ENCODE measurements at places on chromosomes 1 and 21.

- no peak for DNase-seq
These were observed 4.2 kb upstream of the COL6A1 start for GRCh38 chr21:45977396-45977795.

- no peak for DNase-seq
These were observed 752 bp downstream of the RGS18 start for GRCh38 chr1:192159014-192159413.

DNA sequence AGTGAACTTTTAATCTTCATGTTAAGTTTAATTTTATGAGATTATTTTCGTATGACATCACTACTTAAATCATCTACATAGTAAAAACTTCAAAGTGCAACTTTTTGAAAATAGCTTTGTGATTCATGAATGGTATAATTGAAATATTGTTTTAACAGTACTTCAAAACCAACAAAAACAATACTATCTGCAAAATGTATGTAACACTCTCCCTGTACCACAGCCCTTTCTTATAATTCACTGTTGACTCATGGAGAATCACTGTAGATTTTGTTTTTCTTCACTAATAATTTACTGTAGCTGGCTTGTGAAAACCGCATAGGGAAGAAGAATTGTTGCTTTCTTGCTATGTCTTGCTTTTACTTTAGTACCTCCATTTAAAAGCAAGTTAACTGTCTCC lies 301.4 kb upstream of the ADAMTS5 start:
- no peak for DNase-seq

- DNase-seq = no peak
These were observed 562.0 kb downstream of the PLPP3 start for GRCh38 chr1:56017336-56017735.

DNA sequence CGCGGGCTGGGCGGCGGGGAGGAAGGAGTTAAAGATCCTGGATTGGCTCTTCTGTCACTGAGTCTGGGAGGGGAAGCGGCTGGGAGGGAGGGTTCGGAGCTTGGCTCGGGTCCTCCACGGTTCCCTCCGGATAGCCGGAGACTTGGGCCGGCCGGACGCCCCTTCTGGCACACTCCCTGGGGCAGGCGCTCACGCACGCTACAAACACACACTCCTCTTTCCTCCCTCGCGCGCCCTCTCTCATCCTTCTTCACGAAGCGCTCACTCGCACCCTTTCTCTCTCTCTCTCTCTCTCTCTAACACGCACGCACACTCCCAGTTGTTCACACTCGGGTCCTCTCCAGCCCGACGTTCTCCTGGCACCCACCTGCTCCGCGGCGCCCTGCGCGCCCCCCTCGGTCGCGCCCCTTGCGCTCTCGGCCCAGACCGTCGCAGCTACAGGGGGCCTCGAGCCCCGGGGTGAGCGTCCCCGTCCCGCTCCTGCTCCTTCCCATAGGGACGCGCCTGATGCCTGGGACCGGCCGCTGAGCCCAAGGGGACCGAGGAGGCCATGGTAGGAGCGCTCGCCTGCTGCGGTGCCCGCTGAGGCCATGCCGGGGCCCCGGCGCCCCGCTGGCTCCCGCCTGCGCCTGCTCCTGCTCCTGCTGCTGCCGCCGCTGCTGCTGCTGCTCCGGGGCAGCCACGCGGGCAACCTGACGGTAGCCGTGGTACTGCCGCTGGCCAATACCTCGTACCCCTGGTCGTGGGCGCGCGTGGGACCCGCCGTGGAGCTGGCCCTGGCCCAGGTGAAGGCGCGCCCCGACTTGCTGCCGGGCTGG lies at the start of gene NPR1:
TSS of gene NPR1 (plus strand) at position 170 of the 818 bp plus-strand sequence. CDS start at position 591, 421 bp downstream.
- no peak for DNase-seq

GRCh38 chr1:187516874-187517273 lies 688.1 kb downstream of the PLA2G4A start:
- no peak for DNase-seq

DNA sequence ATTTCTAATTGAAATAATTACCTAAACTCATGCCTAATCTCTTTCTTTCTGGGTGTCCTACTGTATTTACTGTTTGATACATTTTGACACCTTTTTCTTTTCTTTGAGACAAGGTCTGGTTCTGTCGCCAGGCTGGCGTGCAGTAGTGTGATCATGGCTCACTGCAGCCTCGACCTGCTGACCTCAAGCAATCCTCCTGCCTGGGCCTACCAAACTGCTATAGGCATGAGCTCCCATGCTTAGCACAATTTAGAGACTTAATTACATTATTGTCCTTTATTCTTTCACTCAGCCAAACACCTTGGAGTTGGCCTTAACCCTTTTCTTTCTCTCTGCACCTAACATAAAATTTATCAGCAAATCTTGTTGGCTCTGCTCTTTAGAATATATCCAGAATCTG lies 139.8 kb upstream of the KIF26B start:
- no peak for DNase-seq

DNA sequence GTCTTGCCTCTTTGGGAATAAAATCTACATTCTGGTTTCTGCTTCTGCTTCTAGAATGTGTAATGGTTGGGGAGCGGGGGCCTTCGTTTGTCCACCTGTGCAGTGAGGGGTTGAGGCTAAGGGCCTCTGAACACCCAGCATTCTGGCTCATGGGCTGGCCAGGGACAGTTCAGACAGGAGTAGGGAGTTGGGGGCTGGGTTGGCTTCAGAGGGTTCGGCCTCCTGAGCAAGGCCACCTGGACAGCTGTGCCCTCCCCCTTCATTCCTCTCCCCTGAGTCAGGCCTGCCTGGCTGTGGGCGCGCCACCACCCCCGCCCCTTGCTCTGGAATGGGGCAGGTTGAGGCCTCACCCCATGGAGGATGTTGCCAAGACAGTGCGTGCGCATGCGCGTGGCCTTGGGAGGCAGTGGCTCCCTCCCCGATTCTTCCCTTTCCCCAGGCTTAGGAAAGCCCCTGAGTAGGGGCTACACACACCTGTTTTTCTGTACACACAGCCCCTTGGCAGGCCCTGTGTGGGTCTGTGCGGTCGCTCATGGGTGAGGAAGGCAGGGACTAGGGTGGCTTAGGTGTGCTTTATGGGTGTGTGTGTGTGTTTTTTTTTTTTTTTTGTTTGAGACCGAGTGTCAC lies 57.0 kb downstream of the YARS1 start:
- DNase-seq = no peak

- no peak for DNase-seq
These were observed 45.5 kb downstream of the GIPC2 start for GRCh38 chr1:78091215-78091813.
